HL-60 (cell line): ENCODE measurements at places on chromosomes 2 and 18.

- no peak for DNase-seq
Measured at GRCh38 chr2:16933355-16933754, 267.7 kb upstream of the CYRIA start.

DNA sequence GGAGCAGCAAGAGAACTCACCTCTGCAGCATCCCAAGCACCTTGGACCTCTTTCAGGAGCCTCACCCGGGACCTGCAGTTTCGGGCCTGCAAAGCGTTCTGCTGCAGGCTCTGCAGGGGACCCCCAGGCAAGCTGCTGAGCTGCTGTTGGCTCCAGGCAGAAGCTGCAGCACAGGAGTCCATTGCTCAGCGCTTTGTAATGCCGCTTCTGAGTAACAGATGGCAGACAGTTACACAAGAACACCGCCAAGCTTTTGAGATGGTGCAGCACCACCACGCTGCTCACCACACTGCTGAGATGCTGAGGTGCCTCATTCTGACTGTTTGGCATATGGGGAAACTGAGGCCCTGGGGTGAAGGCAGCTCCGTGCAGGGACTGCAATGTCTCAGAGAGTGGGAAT is 1.9 kb upstream of the GALNT14 start:
- no peak for DNase-seq

- no peak for DNase-seq
Measured at GRCh38 chr2:176003958-176004357, 1.9 kb upstream of the LNPK start.

- DNase-seq, result no peak
Measured at GRCh38 chr18:54777118-54777791, 51.0 kb upstream of the RAB27B start.

DNA sequence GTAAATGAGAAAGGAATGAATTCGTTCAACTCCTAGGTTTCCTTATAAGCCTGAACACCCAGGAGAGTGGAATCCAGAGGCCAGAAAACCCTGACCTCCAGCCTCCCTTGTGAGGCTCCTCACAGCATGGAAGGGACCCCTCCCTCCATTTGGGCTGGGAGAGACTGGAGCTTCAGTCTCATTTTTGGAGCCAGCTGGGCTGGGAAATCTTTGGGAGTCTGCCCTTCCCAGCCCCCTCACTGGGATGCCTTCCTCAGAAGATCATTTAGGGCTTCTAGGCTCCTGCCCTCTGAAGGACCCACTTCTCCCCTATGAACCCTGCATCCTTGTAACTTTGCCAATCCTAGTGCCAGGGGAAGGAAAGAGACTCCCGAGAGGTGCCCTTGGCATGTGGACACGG is 346.1 kb downstream of the CYP26B1 start:
- DNase-seq, result no peak

DNA sequence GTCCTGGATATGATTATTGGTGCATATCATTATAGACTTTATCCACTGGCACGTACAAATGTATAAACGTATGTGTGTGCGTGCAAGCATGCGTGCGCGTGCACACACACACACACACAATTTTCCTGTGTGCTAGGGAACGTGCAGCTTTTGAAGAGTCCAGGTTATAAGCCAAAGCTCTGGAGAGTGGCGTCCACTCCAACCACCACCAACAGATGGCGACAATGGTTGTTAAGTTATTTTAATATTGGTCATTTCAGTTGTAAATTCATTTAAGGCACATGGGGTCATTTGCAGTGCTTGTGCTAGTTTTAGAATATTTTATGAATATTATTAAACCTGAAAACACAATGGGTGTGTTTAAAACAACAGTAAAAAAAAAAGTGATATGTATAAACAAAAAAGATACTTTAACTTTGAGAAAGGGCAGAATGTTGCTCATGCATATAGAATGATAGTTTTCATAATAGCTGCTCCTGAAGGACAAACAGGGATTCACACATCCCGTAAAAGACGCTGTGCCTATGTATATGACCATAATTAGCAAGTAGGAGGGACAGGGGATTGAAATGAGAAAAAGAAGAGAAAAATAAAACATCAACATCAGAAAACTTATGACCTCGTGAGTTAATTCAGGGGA is 124.2 kb upstream of the ITGB6 start:
- DNase-seq, result peak; percentile 49

GRCh38 chr2:14530506-14530905 is 102.0 kb upstream of the LRATD1 start:
- DNase-seq, result no peak

- no peak for DNase-seq
Measured at GRCh38 chr2:182941919-182942318, 75.5 kb upstream of the FRZB start.

GRCh38 chr2:124580263-124580662 is 555.2 kb downstream of the CNTNAP5 start:
- no peak for DNase-seq

DNA sequence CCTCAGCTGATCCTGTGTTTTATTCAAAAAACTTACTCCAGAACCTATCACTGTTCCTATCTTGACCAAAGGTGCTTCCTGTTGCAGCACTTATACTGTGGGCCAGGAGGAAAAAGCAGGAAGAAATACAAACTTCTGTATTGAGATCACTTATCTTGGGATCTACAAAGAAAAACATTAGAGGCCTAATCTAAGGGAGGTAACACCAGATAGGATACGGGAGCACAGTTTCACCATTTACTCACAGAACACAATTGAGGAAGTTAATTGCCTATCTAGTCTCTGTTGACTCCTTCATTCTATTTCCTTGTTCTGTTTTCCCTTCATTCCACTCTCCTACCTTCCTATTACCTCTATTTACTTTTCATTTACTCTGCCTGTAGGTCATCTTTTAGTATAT is 287.2 kb upstream of the LINC00305 start:
- peak; percentile 56 for DNase-seq

DNA sequence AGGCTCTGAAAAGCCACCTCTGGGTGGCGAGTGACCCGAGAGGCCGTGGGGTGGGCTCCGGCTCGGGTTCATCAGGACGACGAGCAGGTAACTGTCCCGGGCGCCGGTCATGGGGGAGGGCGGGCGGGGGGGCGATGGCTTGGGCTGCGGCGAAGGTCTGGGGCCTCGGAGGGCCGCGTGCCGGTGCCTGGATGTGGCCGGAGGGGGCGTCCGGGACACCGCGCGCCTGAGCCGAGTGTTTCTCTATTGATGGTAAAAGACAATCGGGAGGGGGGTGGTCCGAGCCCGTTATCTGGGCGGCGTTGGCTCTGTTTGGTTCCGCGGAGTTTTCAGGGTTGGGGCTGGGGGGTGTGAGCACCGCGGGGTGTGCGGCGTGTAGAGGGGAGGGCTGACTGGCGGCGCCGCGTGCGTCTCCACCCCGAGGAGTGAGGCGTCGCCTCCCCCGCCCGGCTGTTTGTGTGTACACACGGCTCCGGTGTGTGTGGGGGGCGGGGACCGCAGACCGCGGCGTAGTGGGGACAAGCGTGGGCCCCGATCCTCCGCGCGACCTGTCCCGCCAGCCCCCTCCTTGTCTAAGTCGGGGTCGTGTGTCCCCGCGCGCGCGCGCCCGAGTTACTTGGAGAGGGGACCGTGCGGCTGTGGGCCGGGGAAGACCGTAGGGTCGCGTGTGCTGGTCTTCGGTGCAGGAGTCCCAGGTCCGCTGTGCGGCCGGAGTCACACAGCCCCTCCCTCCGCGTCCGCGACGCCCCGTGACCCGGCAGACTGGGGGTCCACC is 1.6 kb downstream of the CTIF start:
- peak; percentile 77 for DNase-seq

DNA sequence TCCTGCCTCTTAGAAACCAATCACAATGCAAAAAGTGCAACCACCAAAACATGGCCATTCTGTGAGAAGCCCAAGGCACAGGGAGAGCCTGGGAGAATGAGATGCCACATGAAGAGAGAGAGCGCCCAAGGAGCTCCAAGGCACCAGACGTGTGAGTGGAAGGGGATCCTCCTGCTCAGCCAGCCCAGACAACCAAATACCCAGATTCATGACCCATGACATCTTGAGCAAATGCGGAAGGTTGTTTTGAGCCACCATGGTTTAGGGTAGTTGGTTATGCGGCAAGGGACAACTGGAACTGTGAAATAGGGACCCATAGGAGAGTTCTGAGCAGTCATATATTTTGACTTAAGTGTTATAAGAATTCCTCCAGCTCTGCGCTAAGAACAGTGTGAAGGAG is 7.0 kb downstream of the AFF3 start:
- DNase-seq, result no peak

DNA sequence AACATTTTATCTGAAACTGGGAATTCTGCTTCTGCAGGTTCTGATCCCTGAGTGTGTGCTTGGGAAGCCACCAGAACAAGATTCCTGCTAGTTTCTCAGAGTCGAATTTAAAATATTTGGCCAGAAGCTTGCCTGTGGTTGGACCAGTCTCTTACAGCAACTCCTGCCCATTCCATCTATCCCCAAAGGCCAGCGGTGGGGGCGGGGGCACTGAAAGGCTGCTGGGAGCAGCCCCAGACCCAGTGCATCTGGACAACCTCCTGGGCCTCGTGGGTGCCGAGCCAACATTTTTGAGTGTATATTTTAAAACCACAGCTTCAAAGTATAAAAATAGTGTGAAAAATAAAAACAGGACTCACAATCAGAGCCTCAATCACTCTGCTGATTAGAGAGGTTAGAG is 38.6 kb upstream of the ZFP36L2 start:
- DNase-seq, result no peak

GRCh38 chr2:223003191-223003590 is 48.8 kb upstream of the KCNE4 start:
- no peak for DNase-seq

DNA sequence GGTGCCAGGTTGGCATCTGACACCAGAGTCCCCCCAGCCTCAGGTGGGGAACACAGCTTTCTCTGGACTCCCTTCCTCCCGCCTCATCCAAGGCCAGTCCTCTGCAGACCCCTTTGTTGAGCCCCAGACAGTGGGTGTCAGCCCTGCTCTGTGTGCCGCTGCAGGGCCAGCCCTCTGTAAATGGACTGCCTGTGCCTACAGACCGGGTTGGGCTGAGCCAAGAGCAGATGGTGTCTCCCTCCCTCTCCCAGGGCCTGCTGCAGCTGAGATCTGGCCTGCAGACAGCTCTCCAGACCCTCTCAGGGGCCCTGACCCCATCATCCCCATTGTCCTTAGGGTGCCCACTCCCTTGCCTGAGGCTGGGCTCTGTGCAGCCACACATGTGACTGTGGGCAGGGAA is 160.8 kb downstream of the KLHL29 start:
- no peak for DNase-seq

GRCh38 chr2:18903750-18904149 is 314.4 kb upstream of the NT5C1B start:
- DNase-seq, result no peak

DNA sequence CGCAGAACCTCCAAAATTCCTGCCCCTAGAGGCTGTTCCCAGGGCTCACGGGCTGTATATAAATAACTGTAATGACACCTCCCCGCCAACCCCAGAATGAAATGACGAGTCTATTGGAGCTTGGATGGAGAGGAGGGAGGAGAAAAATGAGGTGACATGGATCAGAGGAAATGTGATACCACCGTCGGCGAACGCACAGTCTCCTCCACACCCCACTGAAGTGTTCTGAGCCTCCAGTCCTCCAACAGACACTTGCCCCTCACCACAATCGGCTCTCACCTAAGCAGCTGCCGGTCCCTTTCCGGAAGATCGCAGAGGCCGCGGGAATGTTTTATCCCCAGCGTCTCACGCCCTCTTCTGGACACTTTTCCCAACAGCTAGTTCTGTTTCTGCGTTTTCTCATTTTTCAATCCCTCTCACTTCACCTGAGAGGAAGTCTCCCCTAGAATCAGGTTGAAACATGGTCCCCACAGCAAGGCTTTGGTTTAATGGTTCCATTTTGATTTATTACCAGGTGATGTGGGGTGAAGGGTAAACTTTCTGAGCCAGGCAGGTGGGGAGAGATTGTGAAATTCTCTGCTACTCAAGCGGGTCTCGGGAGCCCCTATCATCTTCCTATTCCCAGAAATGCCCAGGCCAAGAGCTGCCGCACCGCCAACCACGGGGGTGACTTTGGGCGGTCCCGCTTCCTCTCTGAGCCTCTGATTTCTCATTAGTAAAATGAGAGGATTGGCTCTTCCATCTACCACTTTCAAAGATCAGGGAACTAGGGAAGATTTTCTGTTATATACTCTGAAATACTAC is 9.1 kb upstream of the MYO5B start:
- DNase-seq, result peak; percentile 39

DNA sequence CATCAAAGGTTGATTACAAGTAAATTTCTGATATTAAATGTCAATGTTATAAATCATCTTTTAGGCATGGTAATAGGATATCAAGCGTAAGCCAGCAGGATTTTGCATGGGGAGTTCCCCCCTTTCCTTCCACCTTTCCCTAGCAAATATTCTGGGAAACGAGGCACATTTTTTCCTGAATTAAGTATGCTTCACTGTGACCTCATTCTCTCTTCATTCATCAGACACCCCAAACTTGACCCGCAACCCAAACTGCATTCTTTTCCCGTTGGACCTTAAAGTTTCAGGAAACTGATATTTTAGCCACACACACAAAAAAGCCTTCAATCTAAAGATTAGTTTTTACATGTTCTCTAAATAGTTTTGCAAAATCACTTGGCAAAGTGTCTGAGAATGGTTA is 214.5 kb upstream of the CTAGE1 start:
- no peak for DNase-seq

DNA sequence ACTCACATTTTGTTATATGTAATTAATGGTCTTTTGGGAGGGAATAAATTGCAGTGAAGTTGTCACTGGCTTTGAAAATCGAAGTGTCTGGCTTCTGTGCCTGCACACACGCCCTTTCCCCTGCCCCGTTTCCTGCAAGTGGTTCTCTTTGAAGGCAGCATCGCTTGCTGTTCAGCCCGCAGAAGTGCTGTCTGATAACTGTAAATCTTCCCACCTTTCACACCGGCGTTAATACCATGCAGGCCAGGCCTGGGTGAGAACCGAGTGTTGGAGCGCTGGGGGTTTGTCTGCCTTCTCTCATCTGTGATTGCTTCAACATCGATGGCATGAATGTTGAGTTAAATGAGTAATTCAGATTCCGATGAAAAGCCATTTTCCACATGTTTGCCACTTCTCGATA is 37.9 kb upstream of the RPL31 start:
- DNase-seq, result no peak

GRCh38 chr2:8076448-8077342 is 605.2 kb upstream of the ID2 start:
- DNase-seq, result peak; percentile 45

GRCh38 chr2:30545875-30546274 is 98.8 kb downstream of the LCLAT1 start:
- DNase-seq, result no peak
